ENCODE measurements at places on chromosomes 5 and 9.

DNA sequence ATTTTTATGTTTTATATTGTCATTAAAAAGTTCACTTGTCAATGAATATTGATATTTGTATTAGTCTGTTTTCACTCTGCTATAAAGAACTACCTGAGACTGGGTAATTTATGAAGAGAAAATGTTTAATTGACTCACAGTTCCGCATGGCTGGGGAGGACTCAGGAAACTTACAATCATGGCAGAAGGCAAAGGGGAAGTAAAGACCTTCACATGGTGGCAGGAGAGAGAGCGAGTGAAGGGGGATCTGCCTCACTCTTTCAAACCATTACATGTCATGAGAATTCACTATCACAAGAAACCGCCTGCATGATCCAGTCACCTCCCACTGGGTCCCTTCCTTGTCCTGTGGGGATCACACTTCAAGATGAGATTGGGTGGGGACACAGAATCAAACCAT, 27.4 kb downstream of the SRD5A1 start:
- no peak for DNase-seq

GRCh38 chr9:109986521-109986991, 206.6 kb downstream of the PALM2AKAP2 start:
- DNase-seq = peak; percentile 97

DNA sequence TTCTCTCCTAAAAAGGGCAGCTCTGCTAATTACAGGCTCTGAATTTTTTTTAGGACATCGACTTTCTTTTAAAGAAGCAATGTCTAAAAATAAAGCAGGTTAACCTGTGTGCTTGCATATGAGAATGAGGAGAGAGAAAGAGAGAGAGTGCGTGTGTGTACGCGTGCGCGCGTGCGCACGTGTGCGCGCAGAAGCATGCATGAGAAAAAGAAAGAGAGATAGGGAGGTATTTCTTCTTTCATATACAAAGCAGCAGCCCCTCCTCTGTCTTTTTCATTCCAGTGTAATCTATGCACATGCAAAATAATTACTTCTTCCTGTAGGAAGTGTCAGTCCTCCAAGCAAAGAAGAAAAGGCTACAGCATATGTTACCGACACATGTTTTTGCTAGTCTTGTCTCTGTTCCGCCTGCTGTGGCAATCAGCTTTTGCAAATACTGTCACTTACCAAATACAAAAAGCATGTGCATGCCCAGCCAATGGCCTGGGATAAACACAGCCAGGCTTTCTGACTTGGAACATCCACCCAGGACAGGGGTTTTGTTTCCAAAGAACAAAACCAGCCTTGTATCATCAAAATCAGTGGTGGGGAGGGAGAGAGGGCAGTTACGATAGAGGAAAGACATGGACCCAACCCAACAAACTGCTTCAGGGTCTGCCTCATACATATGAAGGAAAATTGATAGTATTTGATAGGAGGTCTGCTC, 252.3 kb upstream of the SLC24A2 start:
- DNase-seq = no peak

DNA sequence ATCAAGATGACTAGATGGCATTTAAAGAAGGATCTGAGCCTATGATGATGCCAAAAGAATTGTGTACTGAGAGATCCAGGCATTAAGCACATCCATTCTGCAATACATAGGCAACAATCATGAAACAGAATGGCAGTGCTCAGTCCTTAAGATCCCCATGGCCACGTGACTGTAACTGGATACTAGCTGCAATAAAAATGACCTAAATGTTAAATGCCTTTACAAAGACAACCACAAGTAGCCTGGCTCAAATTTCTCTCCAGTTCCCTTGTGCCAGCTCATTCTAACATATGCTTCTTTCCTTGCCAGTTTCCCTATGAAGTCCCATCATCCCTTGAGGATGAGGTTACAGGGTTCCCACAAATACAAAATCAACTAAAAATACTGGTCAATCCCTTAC, 148.3 kb upstream of the GHR start:
- DNase-seq = peak; percentile 8

DNA sequence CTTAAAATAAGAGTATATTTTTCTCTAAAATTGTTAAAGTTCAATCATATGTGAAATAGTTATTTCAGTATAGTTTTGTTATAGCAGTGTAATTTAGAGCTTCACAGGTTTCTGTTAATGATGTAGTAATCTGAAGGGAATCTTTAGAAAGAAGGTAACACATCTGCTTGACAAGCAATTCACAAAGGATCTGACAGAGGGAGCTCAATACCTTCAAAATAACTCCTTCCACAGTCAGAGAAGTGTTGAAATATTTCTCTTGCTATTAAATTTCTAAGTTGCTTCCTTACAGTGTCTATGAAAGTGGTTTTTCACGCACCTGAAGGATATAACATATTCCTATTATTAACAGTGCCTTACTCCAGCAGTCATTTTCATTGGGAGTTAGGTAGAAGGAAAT, 44.9 kb downstream of the SLC25A51 start:
- DNase-seq = no peak

DNA sequence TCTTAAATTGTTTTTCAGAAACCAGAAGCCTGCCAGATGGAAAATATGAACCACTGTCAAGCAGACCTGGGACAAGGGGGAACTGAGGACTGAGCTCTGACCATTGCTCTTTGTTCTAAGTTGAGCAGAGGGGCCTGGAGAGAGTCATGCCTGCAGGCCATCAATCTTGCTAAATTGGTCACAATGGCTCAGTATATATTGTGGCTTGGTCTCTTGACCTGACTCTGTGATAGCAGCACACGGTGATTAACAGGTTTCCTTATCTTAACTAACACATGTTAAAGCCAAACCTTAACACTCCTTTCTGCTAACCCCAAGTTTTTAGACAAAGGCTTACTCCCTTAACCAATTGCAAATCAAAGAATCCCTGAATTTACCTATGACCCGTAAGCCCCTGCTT, 1281.2 kb upstream of the NUDT12 start:
- DNase-seq = no peak

DNA sequence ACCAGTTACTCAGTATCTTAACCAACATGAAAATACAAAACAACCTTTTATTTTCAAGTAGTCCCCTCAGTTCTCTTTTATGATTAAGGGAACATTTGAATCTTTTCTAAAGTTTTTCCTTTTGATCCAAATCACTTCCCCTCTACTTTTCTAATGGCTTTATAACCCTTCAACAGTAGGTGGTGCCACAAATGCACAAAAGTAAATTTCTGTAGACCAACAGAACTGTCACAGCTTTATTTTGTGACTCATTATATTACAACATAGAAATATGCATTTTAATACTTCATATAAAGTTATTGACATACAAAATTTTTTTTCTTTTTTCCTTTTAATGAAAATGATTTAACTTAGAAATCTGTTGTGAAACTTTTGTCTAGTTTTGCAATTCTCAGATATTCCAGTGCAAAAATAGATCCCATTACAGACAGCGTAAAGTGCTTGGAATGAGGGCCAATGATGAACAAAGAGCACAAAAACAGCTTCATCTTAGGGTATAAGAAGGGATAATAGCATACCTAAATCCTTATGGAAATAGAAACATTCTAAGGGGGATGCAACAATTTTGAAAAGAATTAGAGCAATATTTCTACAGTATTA, 17.0 kb downstream of the NIPSNAP3B start:
- DNase-seq = peak; percentile 36

- DNase-seq = peak; percentile 88
These were observed 52.5 kb downstream of the NR3C1 start for GRCh38 chr5:143350751-143351602.

GRCh38 chr5:110757118-110757729, 18.4 kb downstream of the SLC25A46 start:
- DNase-seq = peak; percentile 43

- no peak for DNase-seq
These were observed 60.0 kb upstream of the C5orf46 start for GRCh38 chr5:147966326-147966725.

GRCh38 chr5:90161414-90161813, 248.1 kb downstream of the CETN3 start:
- DNase-seq = peak; percentile 46

GRCh38 chr5:127746756-127747155, 43.6 kb downstream of the CCDC192 start:
- DNase-seq = peak; percentile 38
